ENCODE measurements at places on chromosomes 7 and 10. TPM values are rescaled to one million over a fixed set of nuclear protein-coding genes. Genes with fewer than 3 reads are reported as not detected.

FAM25C gene
- total RNA-seq: not detected

CXCL12 gene
- 34.2 TPM for total RNA-seq

GLI3 gene
- total RNA-seq: 3.5 TPM

TET1 gene
- 0.56 TPM for total RNA-seq

PNLIPRP1 gene
- total RNA-seq: not detected

CAMK1D gene
- total RNA-seq: 0.63 TPM

FGF8 gene
- not detected for total RNA-seq

COBL gene
- not detected for total RNA-seq

TSPAN33 gene
- 0.38 TPM for total RNA-seq

STRIP2 gene
- 5.7 TPM for total RNA-seq

ZNF37A gene
- total RNA-seq: 7.7 TPM

EPO gene
- total RNA-seq: not detected

C7orf57 gene
- total RNA-seq: 0.09 TPM

ADCYAP1R1 gene
- total RNA-seq: under 0.01 TPM

All from endothelial cell of coronary artery (primary cell).